ENCODE measurements at places on chromosomes 12 and 14. TPM values are rescaled to one million over a fixed set of nuclear protein-coding genes. Genes with fewer than 3 reads are reported as not detected.

Gene SYCP3
- total RNA-seq = not detected

Gene LBHD2
- total RNA-seq = not detected

Gene FAM186B
- total RNA-seq = 0.07 TPM

Gene CLEC4C
- not detected for total RNA-seq

Gene PIWIL1
- not detected for total RNA-seq

Gene KLRC1
- total RNA-seq = not detected

Gene CAND1
- 83.3 TPM for total RNA-seq

Gene TGM1
- total RNA-seq = 0.99 TPM

Gene FAIM2
- not detected for total RNA-seq

Gene HOXC12
- total RNA-seq = not detected

Gene MUCL1
- total RNA-seq = not detected

Gene TSPAN11
- 0.10 TPM for total RNA-seq

Gene LTBR
- total RNA-seq = 246 TPM

Gene E2F7
- total RNA-seq = 8.6 TPM

Gene KRT75
- total RNA-seq = 0.08 TPM

Gene SCYL2
- 20.3 TPM for total RNA-seq

Gene CDCA4
- total RNA-seq = 44.5 TPM

Gene TMEM253
- total RNA-seq = 1.0 TPM

Gene MGAT4C
- total RNA-seq = 0.02 TPM

Gene PSMA6
- 319 TPM for total RNA-seq

Gene SYT10
- not detected for total RNA-seq

Gene SERPINA12
- not detected for total RNA-seq

Gene GLS2
- 0.20 TPM for total RNA-seq

Gene TAS2R13
- not detected for total RNA-seq

Gene KRT83
- total RNA-seq = 5.7 TPM

Gene DTX3
- 16.2 TPM for total RNA-seq

Gene PKP2
- total RNA-seq = 7.9 TPM

Gene OR6C65
- total RNA-seq = not detected

Gene CLEC4A
- not detected for total RNA-seq

Gene DPY19L2
- 1.9 TPM for total RNA-seq

Gene IFI27
- total RNA-seq = 0.40 TPM

Gene ZC2HC1C
- total RNA-seq = 5.6 TPM

Gene HOXC11
- total RNA-seq = 0.90 TPM

Gene TSHR
- not detected for total RNA-seq

Gene KLRD1
- total RNA-seq = not detected

Gene SLCO1B3
- 13.6 TPM for total RNA-seq

Gene STAC3
- 0.36 TPM for total RNA-seq

Gene CCDC197
- total RNA-seq = not detected

Gene GAS2L3
- total RNA-seq = 7.1 TPM

Gene WNT1
- 0.07 TPM for total RNA-seq

Gene RERG
- total RNA-seq = 0.25 TPM

Gene NOS1
- 0.46 TPM for total RNA-seq

Gene MSRB3
- total RNA-seq = 22.8 TPM

Gene MYF6
- total RNA-seq = not detected

Gene HOXC9
- 11.0 TPM for total RNA-seq

Gene VRTN
- total RNA-seq = 0.03 TPM

Gene TMEM120B
- total RNA-seq = 15.2 TPM

Gene CELA1
- total RNA-seq = not detected

Gene IRF9
- total RNA-seq = 15.5 TPM

Gene ARHGEF40
- total RNA-seq = 8.6 TPM

Gene ANO2
- total RNA-seq = not detected
